Pancreas (tissue), 10 donors: ENCODE measurements at places on chromosomes 6 and 20.
A peak's percentile ranks its signal among the peaks of the same experiment; 100 is the strongest.

DNA sequence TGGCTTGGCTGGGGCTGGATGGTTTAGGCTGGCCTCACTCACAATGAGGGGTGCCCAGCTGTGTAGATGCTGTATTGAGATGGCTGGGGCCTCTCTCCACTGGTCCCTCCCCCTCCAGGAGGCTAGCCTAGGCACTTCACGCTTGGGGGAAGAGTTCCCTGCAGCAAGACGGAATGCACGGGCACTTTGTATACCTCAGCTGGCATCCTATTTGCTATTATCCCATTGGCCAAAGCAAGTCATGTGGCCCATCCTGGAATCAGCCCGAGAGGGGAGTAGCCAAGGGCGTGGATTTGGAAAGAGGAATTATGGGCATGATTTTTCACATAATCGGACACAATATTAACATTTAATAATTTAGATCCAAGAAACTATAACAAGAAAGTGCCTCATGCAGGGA is 64.3 kb downstream of the ISM1 start:
- no peak for DNase-seq

- DNase-seq: no peak
These were observed 15.1 kb upstream of the HCK start for GRCh38 chr20:32036716-32037485.

DNA sequence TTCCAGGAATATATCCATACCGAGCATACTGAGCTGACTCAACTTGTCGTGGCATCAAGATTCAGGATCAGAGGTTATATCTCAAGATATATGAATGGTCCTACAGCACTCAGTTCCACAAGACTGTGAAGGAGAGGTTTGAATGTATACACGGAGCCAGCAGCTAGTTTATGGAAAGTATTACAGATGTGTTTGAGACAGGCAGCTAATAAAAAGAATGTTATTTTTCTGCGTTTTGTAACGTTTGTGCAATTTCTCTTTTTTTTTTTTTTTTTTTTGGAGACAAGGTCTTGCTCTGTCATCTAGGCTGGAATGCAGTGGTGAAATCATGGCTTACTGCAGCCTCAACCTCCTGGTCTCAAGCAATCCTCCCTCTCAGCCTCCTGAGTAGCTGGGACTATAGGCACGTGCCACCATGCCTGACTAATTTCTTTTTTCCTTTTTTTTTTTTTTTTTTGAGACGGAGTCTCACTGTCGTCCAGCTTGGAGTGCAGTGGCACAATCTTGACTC is 3.4 kb upstream of the FAM110A start:
- no peak for DNase-seq

GRCh38 chr6:44630125-44631028 is 242.9 kb downstream of the CDC5L start:
- no peak for DNase-seq

GRCh38 chr20:53926428-53927028 is 143.9 kb downstream of the BCAS1 start:
- DNase-seq: no peak

DNA sequence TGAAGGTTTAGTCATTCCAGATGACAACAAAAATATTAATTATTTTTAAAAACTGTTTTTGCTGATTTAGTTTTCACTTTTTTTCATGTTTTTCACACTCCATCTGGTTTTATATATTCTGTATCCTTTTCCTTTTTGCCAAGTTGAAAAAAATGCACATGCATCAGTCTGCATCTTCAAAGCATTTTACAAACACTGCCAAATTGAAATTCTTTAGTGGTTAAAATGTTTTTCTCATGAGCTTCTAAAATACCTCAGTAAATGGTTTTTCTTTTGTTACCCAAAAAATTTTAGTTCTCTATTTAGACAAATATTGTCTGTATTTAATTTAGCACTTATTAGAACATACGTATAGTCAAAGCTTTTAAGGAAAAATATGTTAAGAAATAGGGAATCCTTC is 386.9 kb upstream of the HSF2 start:
- no peak for DNase-seq

GRCh38 chr6:39563566-39564311 is 161.5 kb downstream of the KIF6 start:
- no peak for DNase-seq

- peak; percentile 55 for DNase-seq
These were observed 16.0 kb downstream of the MARCKS start for GRCh38 chr6:113873043-113873667.

GRCh38 chr6:79686707-79687309 is 55.7 kb downstream of the SH3BGRL2 start:
- no peak for DNase-seq

DNA sequence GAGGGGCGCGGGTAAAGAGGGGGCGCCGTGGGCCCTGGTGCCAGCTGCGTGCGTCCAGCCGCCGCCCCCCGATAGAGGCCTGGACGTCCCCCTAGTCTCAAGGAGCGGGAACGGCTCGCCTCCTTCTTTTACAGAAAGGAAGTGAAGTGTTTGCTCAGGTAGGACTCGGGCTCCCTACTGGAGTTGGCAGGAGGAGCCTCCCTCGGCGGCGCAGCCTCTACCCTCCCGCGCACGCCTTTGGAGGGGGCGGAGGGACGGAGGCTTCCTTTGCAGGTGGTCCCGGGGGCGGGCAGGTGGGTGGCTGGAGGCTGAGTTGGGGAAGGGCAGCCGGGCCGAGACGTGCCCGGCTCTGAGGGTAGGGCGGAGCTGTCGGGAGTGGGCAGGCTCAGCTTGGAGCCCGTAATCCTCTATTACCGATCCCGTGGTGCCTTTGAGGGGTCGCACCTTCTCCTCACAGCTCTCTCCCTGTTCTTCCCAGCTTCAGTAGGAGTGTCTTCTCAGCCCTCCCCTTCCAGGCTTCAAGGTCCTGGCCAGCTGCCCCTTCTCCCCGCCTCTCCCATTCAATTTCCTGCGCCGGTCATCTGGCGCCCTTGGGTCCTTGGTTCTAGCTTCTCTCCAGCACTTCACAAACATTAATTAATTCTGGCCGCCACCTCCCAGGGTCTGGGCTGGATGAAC is 728 bp downstream of the ITPR3 start:
- DNase-seq: peak; percentile 74

DNA sequence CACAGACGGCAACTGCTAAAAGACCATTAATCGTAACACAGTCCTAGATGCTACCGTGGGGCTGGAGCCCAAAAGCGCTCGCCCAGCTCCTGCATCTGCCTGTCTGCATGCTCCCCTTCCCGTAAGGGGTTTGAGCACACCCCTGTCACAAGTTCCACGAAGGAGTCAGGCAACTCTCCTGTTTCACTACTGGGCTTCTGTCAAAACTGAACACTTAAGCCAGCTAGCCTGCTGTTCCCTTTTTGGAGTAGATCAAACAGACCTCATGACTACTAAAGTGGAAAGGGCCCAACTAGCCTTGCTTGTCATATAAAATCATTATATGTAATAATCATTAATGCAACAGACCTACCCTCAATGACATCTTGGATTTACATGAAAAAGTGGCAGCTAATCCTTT is 61.3 kb downstream of the TRMT11 start:
- DNase-seq: no peak

GRCh38 chr6:100614933-100615332 is 150.2 kb upstream of the SIM1 start:
- no peak for DNase-seq

DNA sequence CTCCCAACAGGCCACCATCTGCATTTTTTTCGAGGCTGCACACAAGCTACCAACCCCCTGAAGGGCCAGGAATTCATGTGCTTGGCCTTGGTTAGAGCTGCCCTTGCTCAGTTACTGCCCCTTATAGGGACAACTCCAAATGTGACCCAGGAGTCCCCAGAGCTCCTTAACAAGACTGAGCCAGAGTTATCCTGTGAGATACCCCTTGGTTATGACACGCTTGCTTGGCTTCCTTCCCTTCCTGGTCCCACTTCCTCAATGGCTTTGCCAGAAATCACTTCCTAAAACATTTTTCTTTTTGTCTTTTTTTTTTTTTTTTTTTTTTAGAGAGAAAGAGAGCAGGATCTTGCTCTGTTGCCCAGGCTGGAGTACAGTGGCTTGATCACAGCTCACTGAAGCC is 8.9 kb downstream of the TREM1 start:
- no peak for DNase-seq

DNA sequence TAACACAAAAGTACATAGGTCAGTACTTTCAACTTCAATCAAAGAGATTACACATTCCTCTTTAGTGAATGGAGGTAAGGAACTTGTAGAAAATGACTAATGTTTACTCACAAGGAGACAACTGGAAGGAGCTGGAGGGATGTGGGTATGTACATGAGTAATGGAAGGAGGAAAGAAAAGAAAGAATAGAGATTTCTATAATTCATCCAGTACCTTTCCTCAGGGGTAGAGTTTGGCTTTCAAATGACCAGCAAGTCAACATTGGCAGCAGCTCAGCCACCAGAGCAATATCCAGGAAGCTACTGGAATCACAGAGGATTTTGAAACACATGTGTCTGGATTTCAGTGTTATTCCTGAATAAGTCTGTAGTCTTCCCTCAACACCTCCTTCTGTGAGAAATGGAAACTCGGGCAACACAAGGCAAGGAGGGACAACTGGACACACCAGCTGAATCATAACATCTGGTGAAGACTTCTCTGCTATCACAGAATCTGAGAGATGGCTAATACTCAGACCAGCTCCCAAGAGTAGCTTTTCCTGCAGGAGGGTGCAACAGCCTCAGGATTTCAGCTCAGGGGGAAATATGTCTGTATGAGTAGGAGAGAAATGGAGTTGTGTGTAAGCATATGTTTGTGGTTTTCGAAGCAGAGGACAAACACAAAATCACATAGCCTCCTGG is 98.8 kb downstream of the HAO1 start:
- no peak for DNase-seq

- DNase-seq: no peak
These were observed 93.0 kb upstream of the SMLR1 start for GRCh38 chr6:130734161-130734560.

DNA sequence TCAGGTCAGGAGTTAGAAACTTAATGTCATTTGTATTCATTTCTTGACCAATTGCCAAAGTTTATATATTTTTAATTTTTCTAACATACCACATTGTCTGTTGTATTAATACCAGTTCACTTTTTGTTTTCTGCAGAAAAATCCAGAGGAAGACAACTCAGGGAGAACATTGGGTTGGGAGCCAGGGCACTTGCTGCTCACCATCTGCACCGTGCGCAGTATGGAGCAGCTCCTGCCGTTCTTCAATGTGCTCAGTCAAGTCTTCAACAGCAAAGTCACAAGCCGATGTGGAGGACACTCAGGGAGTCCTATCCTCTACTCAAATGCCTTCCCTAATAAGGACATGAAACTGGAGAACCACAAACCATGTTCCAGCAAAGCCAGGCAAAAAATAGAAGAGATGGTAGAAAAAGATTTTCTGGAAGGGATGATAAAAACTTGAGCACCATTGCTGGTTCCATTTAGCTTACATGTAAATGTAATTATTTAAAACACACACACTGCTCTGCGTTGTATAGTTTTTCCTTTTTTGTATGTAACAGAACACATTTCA is 25.3 kb downstream of the PGM3 start:
- no peak for DNase-seq

DNA sequence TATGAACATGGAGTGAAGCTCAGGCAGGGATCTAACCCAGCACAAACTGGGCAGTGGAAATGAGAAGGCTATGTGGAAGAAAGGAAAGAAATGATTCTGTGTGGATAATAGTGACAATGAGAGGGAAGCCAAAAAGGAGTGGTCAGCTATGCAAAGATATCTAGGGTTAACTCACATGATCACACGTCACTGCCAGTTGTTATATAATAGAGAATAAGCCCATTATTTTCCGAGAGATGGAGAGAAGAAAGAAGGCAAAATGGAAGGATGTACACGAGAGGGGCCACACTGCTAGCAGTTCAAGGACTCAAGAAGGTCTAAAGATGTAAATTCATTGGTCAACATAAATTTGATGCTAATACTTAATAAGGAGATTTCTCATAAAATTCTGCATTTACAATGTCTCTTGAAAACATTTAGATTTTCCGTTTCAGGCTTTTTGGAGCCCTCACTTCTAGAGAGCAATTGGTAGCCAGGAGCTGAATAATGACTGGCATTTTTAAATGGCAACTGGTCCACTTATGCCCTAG is 18.8 kb upstream of the RCAN2 start:
- DNase-seq: no peak

GRCh38 chr20:62337558-62338293 is 29.4 kb downstream of the LAMA5 start:
- DNase-seq: peak; percentile 24

DNA sequence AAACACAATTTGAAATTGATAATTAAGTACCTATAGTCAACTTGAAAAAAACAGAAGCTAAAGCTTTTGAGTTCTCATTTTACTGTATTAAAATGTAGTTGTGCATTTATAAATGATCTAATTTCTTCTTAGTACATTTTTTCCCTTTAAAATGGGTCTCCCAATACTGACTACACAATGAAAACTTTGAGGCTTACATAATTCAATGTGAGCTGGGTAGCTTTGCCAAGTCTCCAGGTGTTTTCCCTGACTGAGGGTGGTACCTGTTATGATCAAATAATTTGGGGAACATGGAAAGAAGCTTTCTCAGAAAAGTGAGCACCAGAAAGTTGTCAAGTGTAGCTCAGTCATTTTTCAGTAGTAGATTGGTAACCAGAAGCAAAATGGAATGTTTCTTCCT is 74.3 kb downstream of the ARMC2 start:
- DNase-seq: no peak

DNA sequence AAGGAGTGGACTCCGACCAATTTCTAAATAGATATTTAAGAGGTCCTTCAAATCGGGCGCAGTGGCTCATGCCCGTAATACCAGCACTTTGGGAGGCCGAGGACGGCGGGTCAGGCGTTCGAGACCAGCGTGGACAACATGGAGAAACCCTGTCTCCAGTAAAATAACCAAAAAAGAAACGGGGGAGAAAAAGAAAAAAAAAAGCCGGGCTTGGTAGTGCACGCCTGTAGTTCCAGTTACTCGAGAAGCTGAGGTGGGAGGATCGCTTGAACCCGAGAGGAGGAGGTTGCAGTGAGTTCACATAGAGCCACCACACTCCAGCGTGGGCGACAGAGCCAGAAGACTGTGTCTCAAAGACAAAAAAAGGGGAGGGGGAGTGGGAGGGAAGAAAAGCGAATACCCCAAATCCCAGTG is 53.3 kb upstream of the HFE start:
- no peak for DNase-seq

DNA sequence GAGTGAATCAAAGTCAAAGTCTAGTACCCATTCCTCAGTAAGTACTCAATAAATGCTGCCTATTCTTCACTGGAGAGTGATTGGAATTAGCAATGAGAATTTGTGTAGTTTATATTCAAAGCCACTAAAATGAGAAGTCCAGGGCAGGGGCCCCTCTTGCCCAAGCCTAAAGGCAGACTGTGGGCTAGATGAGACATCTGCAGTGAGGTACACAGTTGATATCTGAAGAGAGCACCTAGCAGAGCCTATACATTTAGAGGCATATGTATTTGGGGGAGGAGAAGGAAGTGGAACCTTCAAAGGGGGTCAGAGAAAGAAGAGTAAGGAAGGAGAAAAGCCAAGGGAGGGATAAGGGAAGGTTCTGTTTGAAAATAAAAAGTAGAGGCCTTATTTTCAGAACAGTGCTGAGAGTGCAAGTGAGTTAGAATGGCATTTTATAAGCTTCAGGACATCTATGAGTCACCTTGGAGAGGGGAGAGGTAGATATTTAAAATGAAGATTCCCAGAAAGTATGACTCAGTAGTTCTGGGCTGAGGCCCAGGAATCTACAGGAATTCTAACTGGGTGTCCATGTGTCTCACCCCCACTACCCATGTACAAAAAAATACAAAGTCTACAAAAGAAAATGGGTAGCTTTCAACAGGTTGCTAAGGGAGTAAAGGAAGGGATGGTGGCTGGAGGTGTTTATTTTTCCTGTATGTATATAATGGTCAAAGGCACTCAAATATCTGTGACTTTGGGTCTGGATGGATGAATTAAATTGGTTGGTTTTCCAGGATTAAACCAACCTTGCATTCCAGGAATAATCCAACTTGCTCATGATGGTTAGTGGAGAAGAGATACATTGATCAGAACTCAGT is 135.1 kb downstream of the ZFP64 start:
- no peak for DNase-seq
